Activated naive CD4-positive, alpha-beta T cell treated with anti-CD3 and anti-CD28 coated beads, Interleukin-2, amount 50 U/mL, for 16 hours (primary cell): ENCODE measurements at places on chromosomes 3 and 15.

DNA sequence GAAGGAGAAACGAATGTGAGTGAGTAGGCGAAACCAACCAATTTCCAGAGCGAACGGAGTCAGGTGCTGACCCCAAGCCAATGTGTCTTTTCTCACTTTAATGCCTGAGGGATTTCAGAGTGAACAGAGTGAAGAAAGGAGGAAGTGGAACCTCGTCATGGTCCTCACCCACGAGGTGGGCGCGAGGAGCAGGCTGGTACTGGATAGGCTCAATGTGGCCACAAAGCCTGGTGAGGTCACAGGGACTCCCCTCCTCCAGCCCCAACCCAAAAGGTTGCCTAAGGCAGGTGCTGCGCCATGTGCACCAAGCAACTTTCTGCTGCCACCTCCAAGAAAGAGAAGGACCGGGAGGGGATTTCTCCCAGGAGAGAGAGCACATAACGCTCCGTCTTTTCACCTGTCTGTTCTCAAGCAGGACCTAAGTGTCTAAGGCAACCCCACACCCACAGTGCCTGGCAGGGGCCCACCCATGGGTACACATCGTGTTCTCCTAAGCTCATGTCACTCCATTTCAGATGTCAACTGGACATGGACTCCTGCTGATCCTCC, 3.8 kb downstream of the NRROS start:
- no peak for DNase-seq

DNA sequence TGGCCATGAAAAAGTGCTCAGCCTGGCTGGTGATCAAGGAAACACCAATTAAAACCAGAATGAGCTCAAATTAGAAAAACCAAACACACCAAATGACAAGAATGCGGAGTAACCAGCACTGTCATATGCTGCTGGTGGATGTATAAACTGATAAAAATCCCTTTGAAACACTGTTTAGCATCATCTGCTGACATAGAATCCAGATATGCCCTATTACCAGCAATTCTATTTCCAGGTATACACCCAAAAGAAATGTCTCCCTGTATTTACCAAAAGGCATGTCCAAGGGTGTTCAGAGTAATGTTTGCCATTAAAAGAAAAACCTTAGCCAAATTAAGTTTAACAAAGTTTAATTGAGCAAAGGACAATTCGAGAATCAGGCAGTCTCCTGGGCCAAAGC, 138.6 kb downstream of the FMN1 start:
- no peak for DNase-seq

- DNase-seq, result peak; percentile 42
Measured at GRCh38 chr3:197613199-197613598, 57.4 kb upstream of the BDH1 start.

- DNase-seq, result no peak
Measured at GRCh38 chr15:35713733-35714132, 167.8 kb upstream of the DPH6 start.

- no peak for DNase-seq
Measured at GRCh38 chr3:89380016-89380415, 272.6 kb downstream of the EPHA3 start.

DNA sequence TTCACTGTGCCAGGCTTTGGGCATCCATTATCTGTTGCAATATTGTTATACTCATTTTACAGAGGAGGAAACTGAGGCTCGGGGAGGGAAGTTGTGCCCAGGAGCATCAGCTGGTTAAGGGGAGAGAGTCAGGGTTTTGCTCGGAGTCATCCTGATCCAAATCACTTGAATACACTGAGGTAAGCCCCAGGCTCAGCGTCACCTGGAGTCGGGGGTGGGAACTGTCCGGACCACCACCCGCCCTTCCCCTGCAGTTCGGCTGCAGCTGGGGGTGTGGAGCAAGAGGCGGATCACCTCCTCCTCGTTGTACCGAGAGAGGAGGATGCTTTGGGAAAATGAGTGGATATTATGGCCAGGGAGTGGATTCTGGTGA, 646 bp downstream of the HRH1 start:
- no peak for DNase-seq

DNA sequence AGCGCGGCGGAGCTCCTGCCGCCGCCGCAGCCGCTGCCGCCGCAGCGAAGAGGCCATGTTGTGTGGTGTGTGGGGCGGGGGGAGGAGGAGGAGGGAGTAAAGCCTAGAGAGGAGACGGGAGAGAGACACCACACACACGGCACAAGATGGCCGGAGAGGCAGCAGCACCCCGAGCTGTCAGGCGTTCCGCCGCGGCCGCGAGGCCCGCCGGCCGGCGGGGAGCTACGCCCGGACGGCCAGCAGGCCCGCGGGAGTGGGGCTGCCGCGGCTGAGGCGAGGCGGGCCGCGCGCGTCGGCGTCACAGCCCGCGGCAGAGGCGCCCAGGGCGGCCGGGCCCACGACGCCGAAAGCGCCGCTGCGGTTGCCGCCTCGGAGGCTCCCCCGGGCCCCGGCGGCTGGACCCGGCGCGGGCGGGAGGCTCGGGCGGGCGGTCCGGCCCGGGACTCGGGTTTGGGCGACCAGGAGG, 17.4 kb upstream of the CHD2 start:
- DNase-seq, result no peak

GRCh38 chr15:101128221-101129015, 123.4 kb downstream of the CHSY1 start:
- no peak for DNase-seq

GRCh38 chr3:126102530-126102951, 18.6 kb upstream of the SLC41A3 start:
- DNase-seq, result no peak

GRCh38 chr3:63926309-63926708, 14.1 kb upstream of the SCAANT1 start:
- no peak for DNase-seq

DNA sequence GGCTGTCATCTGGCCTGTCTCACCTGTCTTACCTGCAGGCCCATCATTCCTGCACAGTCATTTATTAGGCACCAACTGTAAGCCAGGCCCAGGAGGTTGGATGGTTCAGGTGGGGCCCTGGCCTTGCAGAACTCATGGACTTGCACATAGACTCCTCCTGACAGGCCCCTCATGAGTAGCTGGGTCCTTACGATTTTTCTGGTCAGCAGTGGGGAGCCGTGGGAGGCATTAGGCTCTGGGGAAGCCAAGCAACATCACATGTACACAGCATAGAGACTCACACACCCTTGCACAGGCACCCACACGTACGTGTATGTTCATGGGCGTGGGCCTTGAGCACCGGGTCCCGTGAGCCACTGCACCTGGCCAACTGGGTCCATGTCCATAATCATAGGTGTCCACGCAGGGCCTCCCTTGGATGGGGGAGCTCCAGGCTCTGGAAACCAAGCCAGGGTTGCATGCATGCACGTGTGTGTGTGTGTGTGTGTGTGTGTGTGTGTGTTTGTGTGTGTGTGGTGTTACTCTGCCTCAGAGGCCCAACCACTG, 20.3 kb downstream of the CISH start:
- no peak for DNase-seq

DNA sequence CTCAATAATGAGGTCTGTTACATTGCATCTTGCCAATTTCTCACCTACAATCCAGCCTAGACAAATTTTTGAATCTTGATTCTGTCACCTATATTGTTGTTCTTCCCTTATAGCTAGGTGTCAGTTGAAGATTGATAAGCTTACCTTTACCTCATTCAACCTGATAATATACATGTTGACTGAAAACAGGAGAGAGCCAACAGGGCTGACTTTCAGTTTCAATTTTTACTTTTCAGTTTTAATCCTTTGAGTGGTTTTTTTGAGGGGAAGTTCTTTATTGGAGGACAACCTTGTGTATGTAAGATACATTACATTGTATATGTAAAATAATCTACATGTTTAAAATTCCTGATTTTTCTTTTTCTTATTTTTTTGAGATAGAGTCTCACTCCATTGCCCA, 5.8 kb downstream of the ATP13A5 start:
- no peak for DNase-seq

DNA sequence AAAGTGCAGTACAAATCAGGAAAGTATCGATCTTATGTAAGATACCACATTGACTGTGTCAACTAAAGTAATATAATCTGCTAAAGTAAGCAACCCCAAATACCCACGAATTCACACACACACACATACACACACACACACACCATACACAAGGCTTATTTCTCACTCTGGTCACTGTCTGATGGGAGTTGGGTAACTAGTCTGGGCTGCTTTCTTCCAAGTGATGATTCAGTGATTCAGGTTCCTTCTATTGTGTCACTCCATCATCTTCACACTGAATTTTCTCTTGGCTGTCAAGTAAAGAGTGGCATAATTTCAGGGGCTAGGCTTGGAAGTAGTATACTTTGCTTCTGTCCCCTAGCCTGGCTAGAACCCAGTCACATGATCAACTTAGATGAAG, 104.8 kb upstream of the CCDC54 start:
- no peak for DNase-seq

- DNase-seq, result no peak
Measured at GRCh38 chr3:158711886-158712285, 20.4 kb downstream of the RARRES1 start.

DNA sequence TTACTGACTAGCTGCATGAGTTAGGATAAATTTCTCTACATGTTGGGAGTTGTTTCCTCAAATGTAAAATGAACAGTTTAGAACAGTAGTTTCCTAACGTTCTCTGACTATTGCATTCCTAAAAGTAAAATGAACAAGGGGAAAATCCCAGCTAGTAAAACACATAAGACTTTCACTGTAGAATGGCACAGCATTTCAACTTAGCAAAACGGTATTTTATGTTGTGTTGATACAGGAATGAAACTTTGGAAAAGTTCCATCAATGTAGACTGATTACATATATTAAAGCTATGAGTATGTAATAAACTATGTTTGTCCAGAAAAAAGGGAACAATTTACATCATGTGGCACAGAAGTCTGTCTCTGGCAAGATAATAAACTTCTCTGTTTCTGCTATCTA, 297.4 kb upstream of the EPHA3 start:
- no peak for DNase-seq

GRCh38 chr15:74869372-74869725, 3.8 kb downstream of the SCAMP2 start:
- no peak for DNase-seq

GRCh38 chr15:84789762-84790161, 27.4 kb upstream of the ALPK3 start:
- DNase-seq, result no peak

GRCh38 chr15:28892789-28893610, 7.2 kb downstream of the APBA2 start:
- DNase-seq, result no peak

DNA sequence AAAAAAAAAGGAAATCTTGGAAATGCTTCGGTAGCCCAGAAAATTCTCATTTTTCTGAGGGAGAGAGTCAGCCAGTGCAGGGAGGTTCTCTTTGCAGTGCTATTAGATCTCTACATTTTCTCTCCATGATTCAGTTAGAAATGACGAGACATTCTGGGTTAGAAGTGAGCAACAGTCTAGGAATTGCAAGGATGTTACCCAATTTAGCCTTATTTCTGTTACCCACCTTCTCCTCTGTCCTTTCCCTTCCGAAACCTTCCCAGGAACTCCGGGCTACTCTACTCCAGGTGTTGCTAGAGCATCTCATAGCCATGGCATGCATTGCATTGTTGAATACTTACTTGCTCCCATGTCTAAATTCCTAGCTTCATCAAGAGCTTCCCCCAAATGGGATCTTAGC, 106.8 kb downstream of the EDEM1 start:
- DNase-seq, result no peak

GRCh38 chr15:37053166-37053565, 47.2 kb downstream of the MEIS2 start:
- DNase-seq, result no peak

- peak; percentile 38 for DNase-seq
Measured at GRCh38 chr15:42084465-42085235, 9.7 kb downstream of the PLA2G4D start.

DNA sequence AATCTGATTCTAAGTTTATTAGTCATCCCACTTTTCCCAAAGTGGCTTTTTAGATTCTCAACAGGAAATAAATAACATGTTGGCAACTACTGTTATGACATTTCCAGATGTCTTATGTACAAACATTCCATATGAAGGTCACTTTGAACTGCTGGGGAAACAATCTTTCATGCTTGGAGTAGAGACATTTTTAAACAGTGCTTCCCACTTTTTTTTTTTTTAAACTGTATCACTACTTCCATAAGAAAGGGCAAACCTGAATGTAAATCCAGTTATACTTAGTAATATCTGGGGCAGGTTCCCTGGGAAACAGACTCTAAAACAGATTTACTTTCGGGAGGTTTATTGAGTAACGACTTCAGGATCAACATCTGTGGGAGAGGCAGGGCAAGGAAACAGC, 473.8 kb downstream of the TAFA4 start:
- no peak for DNase-seq

- DNase-seq, result no peak
Measured at GRCh38 chr3:94735354-94735753, 672.5 kb downstream of the NSUN3 start.

DNA sequence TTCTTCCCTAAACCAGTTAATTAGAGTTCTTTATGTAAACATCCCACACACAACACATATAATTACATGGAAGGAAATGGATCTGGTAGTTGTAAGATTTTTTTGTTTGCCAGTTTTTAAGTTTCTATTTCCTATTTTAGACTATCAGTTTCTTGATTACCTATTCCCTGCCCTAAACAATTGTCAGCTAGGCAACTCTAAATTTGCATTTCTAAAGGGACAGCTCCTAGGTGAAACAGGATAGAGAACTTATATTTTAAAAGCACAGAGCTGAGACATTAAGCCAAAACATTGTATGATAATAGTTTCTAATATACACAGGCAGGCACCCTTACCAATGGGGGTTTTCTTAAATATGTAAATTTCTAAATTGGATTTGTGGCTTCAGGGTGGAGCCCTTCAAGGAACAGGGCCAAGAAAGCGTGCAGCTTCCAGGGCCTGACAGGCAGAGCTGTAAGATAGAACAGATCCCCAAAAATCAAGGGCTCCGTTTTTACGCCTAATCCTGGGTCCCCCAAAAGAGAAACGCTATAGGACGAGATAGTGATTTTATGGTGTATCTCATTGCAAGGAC, 8.9 kb downstream of the LEKR1 start:
- no peak for DNase-seq

DNA sequence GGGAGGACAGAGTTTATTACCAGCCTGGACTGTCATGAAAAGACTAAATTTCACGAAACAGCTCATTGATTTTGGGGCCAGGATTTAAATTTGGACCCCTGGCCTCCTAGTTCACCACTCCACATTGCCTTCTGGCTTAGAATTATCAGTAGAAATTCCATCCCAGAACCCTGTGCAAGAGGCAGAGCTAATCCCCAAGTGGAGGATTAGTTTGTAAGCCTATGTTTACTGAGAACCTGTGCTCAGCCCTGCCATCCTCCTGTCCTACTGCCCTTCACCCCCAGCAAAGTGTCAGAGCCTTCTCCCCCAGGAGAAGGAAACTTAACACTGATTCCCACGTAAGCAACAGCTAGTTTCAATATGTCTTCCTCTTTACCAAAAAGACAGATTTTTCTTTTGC, 99.4 kb downstream of the SST start:
- DNase-seq, result no peak

- no peak for DNase-seq
Measured at GRCh38 chr15:43463507-43463906, 29.4 kb downstream of the TP53BP1 start.

- DNase-seq, result no peak
Measured at GRCh38 chr3:171654809-171655208, 155.5 kb downstream of the PLD1 start.

GRCh38 chr3:9448643-9449042, 51.2 kb downstream of the SETD5 start:
- DNase-seq, result no peak
